ENCODE measurements at places on chromosomes 1 and 21.

DNA sequence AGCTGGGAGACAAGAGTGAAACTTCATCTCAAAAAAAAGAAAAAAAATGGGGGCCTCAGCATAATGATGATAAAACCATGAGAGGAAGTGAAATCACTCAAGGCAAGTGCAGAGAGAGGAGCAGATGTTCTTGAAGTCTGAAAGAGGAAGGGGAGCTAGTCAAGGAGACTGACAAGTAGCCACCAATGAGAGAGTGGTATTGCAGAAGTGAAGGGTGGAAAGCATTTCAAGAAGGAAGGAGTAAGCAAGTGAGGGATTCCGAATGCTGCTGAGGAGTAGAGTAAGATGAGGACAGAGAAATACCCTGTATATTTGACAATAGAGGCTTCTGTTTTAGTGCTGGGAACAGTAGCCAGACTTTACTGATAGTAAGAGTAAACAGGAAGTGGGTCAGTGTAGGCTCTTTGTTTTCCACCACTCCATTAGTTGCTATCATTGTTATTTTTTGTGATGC, 2.9 kb downstream of the TATDN3 start:
- no peak for DNase-seq

- no peak for DNase-seq
Observed at GRCh38 chr1:232542633-232543593, 87.0 kb downstream of the SIPA1L2 start.

DNA sequence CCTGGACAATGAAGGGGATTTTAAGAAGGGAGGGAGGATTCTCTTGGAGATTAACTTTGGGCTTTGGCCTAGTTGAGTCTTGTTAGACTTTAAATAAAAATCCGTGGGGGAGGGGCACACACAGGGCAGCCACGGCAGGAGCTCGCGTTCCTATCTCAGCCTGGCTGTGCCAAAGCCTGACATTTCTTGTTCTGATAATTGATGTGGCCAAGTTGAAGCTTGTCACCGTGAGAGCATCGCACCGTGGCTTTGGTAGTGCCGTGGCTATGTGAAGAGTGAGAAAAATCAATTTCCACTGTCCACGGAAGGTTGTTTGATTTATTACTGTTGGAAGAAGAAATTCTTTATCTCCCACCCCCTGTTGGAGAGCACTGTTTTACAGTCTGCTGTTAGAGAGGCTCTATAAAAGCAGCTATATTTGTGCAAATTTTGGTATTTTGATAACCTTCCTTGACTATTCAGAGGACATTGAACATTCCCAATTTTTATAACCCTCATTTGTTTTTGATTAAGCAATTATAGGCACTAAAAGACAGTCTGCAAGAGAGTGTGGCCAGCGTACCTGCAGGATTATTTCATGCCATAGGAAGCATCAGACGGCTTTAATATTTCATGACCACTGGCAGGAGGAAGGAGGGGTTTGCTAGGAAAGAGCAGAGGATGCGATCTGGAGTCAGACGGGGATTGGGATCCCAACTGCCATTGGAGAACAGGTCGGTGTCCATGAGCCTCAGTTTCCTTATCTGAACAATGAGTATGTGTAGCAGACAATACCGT, 160.7 kb downstream of the KAZN start:
- DNase-seq: no peak

GRCh38 chr21:37199057-37199924, 67.8 kb downstream of the VPS26C start:
- DNase-seq: no peak

DNA sequence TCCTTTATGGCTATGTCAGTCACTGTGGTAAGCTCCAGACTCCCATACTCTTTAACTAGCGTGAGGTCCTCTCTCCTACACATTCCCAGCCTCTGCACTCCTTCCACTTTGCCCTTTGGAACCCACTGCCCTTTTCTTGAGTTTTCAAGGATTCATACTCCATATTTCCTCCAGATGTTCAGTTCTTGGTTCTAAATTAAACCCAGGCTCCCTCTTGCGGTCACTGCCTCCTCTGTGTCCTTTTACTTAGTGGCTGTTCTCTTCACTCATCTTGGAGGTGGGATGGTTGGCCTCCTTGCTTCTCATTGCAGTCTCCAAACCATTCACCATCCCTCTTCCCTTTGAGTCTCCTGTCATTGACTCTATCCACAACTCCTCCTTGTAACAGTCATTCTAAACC, 208.1 kb downstream of the TGFB2 start:
- no peak for DNase-seq

- no peak for DNase-seq
Observed at GRCh38 chr1:105591681-105592080, 1464.8 kb upstream of the PRMT6 start.

DNA sequence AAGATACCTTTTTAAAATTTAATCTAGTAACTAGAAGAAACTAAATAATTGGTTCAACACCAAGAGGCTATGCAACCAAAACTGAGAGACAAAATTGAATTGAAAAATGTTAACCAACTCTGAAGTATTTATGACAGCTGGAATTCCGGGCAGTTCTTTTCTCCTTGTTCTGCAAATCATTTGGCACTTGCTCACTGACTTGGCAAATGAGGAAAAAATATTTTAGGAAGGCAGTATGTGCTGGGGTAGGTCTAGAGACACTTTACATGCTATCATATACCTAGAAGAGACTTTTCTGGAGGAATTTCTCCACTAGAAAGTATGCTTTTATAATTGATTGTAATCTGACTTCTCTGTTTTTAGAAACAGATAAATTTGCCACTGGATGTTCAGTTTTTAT, 22.1 kb upstream of the SH3D21 start:
- no peak for DNase-seq

DNA sequence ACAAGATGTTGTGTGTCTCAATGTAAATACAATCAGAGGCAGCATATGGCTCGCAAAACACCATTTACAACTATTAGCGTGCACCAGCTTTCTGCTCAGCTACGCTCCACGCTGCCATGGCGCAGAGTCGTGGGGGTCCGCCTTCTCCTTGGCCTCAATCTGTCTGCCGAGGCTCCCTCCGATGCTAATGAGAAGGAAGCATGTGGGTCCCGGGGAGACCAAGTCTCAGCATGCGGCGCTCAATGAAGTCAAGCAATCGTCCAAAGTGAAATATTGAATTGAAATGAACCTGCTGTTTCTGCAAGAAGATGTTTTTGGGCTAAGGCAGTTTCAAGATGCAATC, 228.9 kb downstream of the TOMM20 start:
- DNase-seq: no peak

- DNase-seq: peak; percentile 46
Observed at GRCh38 chr1:18923756-18924211, 21.4 kb upstream of the ALDH4A1 start.

- DNase-seq: no peak
Observed at GRCh38 chr1:40053138-40053887, 12.8 kb downstream of the CAP1 start.

- DNase-seq: no peak
Observed at GRCh38 chr1:245991266-245991665, 515.8 kb downstream of the SMYD3 start.

- DNase-seq: no peak
Observed at GRCh38 chr21:36465478-36465877, 14.4 kb downstream of the CLDN14 start.

- no peak for DNase-seq
Observed at GRCh38 chr1:221549815-221550214, 192.1 kb downstream of the DUSP10 start.

GRCh38 chr1:231415018-231415583, 7.0 kb downstream of the EGLN1 start:
- DNase-seq: no peak

DNA sequence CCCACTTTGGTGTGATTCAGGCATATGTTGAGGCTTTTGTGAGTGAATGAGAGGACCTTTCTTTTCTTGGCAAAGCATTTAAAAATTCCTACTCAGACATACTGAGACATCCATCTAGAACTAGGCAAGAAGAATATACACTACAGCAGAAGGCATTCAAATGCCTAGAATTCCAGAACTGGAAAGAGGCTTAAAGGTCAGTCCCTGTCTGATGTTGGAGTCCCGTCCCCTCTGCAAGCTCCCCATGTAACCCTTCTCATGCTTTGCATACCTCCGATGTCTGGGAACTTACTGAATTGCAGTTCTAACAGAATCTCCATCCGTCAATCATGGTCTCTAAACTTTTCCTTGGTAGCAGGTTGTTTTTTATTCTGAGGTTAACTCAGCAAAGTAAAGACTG, 152.9 kb downstream of the ATP6V1G3 start:
- no peak for DNase-seq

DNA sequence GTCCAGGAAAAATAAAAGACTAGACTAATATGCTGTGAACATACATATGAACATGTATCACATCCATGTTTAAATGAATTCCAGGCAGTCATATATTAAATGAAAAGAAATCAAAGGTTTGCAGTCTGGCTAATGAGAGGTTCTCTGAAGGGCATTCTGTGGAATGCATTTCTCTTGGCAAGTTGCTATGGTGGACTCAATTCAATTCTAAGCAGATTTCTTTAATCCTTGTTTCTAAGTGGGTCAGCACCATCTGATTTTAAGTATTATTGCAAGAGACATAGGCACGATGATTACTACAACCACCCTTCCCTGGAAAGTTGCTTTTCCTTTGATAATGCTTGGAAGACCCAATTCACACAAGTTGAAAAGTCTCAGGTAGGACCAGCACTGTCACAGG, 23.9 kb upstream of the ABCA4 start:
- no peak for DNase-seq

- DNase-seq: peak; percentile 67
Observed at GRCh38 chr1:206925106-206925736, 3.5 kb upstream of the FCMR start.

- no peak for DNase-seq
Observed at GRCh38 chr1:18200918-18201317, 93.3 kb downstream of the IGSF21 start.

DNA sequence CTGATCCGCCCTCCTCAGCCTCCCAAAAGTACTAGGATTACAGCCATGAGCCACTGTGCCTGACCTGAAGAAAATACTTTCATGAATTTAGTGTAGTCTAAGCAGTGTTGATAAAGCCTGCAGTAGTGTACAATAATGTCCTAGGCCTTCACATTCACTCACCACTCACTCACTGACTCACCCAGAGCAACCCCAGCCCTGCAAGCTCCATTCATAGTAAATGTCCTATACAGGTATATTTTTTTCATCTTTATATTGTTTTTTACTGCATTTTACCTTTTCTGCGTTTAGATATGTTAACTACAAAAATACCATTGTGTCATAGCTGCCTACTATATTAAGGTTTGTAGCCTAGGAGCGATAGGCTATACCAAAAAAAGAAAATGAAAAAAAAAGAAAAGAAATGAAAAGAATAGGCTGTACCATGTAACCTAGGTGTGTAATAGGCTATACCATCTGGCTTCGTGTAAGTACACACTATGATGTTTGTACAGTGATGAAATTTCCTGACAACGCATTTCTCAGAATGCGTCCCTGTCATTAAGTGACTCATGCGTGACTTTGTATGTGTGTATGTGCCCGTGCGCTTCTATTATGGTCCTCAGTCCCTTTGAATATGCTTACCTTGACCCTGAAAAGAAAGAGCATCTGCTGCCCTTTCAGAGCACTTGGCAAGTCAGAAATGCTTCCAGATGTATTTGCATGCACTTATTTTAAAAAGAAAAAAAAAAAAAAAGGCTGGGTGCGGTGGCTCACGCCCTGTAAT, 9.2 kb upstream of the SLAMF8 start:
- no peak for DNase-seq

DNA sequence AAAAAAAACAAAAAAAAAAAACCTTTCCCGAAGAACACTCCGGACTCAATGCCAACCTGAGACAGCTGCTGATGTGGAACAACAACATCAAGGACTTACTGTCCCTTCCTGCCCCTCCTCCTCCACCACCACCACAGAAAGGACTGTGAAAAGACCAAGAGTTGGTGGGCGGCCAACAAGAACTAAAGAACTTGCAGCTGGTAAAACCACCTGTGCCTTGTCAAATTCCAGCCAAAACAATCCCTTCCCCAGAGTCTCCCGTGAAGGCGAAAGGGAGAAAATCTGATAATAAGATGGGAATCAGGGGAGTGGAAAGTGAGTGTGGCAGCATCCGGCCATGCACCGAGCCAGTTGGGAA, 88.9 kb downstream of the PROX1 start:
- DNase-seq: no peak

DNA sequence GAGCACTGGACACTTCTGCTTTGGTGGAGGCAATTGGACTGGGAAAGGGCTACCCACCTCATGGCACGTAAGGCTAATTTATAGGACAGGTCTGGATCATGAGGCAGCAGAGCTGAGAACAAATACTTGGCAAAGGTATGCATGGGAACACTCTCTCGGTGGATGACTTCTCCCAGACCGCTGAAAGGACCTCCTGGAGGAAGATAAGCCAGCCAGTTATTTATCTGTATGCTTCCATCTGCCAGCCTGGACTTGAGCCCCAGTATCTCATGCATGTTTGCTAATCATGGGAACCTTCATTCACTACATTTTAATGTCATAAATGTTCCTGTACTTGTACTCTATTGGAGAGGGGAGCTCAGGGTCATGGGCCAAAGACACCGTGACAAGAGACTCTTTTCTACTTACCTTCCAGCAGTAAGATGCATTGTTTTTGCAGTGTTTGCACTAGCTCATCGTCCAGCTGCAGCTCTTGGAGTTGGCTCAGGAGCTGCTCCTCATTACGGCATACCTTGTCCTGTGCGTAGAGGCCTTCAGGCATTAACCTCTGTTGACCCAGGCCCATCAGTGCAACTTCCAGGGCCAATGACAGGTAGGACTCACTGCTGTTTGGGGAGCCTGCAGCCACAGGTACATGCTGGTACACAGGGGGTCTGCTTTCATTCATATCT, 23.7 kb downstream of the UROD start:
- DNase-seq: no peak

GRCh38 chr1:8463144-8463927, 145.4 kb downstream of the SLC45A1 start:
- no peak for DNase-seq

- DNase-seq: no peak
Observed at GRCh38 chr1:193545171-193545570, 358.8 kb upstream of the B3GALT2 start.

GRCh38 chr1:19426294-19427086, 58.8 kb downstream of the CAPZB start:
- DNase-seq: no peak

- no peak for DNase-seq
Observed at GRCh38 chr1:61742620-61743430, 545 bp downstream of the PATJ start.

GRCh38 chr1:27455139-27455811, 34.7 kb downstream of the WASF2 start:
- peak; percentile 51 for DNase-seq

DNA sequence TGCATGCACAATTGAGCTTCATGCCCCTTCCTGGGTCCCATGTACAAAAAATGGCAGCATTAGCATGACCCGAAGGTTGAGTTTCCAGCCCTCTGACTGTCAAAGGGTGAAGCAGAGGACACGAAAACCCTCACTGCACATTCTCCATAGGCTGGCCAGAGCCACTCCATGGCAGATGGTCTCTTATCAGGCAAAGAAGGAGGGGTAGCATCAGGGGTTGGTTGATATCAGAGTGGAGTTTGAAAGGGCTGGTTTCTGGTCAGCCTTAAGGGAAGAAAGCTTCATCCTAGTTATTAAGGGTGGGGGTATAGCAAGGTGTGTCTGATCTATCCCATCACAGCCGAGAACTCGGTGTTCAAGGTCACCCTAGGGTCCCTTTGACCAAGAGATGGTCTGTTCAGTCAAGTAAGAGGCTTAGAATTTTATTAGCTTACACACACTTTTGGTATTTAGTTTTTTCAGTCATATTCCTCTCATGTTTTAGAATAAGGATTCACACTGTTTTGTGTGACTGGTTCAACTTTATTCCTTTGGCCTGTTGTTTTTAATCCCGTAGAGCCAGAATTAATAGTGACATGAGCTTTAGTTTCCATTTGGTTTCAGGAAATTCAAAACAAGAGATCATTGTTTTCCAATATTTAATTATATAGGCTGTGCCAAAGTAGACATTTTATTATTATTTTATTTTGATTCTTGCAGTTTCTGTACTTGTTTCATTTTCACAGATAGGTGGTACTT, 199.9 kb upstream of the FMN2 start:
- no peak for DNase-seq
